GM13977 (cell line): ENCODE measurements at places on chromosomes 12 and 14.
A peak's percentile ranks its signal among the peaks of the same experiment; 100 is the strongest.

DNA sequence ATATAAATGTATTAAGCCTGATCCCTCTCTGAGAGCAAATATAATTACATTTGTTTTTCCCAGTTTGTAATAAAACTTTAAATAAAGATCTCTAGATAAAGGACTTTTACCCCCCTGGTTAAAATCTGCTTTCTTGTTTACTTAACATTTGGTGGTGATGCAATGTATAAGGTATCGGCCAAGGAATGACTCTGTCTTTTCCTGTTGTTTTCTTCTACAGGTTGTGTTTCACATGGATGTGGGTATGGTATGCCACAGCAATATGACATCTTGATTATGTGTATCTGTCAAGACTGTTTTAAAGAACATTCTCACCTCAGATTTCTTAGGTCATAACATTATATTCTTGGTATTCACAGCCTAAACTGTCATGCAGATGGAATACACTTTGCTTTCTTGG is 210.6 kb upstream of the NOVA1 start:
- no peak for DNase-seq

GRCh38 chr12:117214797-117215196 is 24.5 kb upstream of the FBXO21 start:
- no peak for DNase-seq

DNA sequence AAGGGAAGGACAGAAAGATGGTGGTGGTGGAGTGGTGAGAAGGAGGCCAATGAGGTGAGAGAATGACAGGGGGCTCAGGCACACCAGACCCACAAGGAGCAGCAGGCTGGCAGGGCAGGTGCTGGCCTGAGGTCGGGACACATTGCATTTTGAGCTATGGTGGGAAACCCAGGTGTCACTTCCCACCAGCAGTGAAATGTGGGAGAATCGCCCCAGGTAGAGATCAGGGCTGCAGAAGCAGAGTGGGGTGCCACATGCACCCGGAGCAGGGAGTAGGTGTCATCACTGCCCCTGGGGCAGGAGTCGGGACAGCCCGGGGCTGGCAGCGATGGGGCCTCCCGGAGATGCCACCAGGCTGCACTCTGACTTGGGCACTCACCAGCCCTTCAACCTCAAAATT is 315.8 kb downstream of the BCL11B start:
- DNase-seq, result no peak

GRCh38 chr14:76245097-76245496 is 93.4 kb downstream of the GPATCH2L start:
- no peak for DNase-seq

- no peak for DNase-seq
These were observed 132.7 kb upstream of the DDHD1 start for GRCh38 chr14:53285821-53286220.

- DNase-seq, result no peak
These were observed 37.3 kb downstream of the LRCOL1 start for GRCh38 chr12:132572801-132573760.

DNA sequence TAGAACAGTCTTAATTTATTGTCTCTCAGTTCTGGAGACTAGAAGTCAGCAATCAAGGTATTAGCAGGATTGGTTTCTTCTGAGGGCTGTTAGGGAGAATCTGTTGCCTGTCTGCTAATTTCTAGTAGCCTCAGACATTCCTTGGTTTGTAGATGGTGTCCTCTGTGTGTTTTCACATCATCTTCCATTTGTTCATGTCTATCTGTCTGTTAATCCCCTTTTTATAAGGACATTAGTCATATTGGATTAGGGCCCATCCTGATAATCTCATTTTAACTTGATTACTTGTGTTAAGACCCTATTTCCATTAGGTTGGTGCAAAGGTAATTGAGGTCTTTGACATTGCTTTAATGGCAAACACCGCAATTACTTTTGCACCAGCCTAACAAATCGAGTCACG is 34.3 kb downstream of the TBC1D15 start:
- DNase-seq, result no peak

DNA sequence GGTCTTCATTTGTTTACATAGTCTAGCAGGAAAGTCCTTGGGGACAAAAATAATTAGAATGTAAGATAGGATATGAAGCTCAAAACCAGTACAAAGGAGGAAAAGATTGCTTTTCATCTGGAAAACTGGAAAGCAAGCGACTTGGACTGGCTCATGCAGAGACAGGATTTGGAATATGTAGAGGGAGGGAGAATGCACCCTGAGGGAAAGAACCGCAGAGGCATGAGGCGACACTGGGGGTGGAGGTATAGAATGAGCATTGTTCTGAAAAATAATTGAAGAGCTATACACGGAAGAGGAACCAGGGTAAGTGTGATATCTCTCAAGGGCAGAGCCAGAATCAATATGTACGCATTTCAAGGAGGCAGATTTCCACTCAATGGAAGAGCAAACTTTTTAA is 85.5 kb downstream of the PLEKHG3 start:
- no peak for DNase-seq

DNA sequence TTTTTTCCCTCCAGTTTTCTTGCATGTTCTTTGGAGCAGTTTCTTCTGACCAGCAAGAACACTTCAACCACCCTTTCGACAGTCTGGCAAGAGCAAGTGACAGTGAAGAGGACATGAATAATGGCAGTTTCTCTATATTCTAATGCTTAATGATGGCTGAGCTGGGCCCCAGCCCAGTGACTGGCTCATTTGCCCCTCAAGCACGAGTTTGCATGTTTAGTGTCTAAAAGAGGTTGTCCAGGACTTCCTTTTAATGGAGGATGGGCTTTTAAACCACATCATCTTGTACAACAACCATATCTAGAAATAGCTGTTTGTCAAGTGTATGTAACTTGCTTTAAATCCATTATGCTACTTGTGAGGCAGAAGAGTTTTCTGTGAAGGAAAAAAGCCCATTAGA is 28.4 kb downstream of the RAD9B start:
- peak; percentile 24 for DNase-seq

- DNase-seq, result peak; percentile 37
These were observed 26.3 kb downstream of the SLC15A4 start for GRCh38 chr12:128797119-128798118.
